Left lobe of liver (tissue), 2 donors: ENCODE measurements at places on chromosomes 7 and 10.

DNA sequence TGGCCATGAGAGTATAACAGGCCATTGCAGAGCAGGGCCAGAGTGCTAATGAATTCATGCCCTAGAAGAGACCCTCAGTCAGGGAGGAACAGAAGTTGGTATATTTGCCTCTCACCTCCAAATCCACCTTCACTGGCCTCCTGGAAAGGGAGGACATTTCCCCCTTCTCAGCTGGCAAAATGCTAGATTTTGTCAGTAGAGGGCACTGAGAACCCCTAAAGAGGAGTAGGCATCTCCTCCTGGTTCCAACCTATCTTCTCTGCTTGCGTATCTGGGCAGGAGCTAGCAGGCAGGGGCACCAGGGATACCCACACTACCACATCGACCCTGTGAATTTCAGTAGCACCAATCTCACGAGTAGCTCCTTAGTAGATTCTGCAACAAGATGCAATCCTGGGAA is 79.8 kb upstream of the GHITM start:
- no peak for DNase-seq

GRCh38 chr10:124087672-124088634 is 5.4 kb downstream of the CHST15 start:
- DNase-seq: no peak

- no peak for DNase-seq
Observed at GRCh38 chr7:37440738-37441385, 7.8 kb downstream of the ELMO1 start.

DNA sequence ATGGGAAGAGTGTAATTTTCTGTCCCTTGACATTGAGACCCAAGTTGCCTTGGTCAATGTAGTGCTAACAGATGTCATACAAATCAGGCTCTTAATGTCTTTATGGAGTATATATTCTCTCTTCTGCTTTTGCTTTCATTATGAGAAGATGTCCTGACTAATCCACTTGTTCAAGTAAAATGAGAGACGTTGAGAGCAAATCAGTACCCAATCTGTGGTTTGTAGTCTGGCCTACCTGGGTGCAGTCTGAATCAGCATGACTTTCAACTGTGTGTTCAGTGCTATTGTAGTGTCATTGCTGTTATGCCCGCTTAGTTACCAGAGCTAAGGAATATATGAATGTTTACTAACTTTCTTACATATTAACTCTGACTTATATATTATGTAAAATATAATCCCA is 612.4 kb downstream of the ANKRD7 start:
- no peak for DNase-seq

GRCh38 chr7:140084142-140084655 is 21.4 kb upstream of the PARP12 start:
- no peak for DNase-seq

DNA sequence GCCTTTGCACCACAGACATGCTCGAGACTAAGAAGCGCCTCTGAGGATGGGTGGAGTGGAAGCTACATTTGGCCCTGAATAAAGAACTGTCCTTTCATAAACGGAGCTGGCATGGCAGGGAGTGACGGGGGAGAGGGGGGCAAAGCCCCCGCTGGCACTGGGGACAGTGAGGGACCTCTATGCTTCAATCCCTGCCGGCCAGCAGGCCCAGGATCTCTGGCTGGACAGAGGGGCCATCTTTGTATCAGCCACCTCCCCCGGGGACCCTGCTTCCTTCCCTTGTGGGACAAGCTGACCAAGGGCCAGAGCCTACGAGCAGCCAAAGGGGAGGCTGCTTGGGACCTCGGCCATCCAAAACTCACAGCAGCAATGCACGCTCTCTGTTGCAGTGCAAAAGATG is 28.2 kb upstream of the ECHDC3 start:
- DNase-seq: no peak

- DNase-seq: no peak
Observed at GRCh38 chr7:88300401-88300945, 6.2 kb downstream of the STEAP4 start.
